Bone marrow (tissue), 2 donors: ENCODE measurements at places on chromosomes 16 and 17.

DNA sequence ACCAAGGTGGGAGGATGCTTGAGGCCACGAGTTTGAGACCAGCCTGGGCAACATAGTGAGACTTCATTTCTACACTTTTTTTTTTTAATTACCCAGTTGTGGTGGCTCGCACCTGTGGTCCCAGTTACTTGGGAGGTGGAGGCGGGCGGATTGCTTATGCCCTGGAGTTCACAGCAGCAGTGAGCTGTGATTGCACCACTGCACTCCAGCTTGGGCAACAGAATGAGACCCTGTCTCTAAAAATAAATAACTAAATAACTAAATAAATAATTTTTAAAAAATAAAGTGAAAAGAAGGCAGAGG, 9.3 kb downstream of the DNAI2 start:
- DNase-seq = no peak

DNA sequence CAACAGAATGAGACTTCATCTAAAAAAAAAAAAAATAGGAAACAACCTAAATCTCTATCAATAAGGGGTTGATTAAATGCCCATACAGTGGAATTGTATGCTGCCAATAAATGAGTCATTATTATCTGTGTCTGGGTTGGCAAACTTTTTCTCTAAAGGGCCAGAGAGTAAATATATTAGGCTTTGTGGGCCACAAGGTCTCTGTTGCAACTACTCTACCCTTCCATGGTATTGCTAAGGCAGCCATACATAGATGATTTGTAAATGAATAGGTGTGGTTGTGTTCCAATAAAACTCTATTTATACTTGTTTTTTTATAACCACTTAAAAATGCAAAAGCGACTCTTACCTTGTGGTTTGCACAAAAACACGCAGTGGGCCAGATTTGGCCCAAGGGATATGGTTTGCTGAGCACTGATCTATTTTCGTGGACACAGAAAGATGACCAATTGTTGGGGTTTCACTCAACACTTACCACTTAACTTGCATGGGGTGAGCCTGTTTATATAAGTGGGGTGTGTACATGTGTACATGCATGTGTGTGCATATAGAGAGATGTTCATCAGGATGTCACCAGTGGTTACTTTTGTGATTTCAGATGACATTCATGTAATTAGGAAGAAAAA, 12.4 kb upstream of the IL4R start:
- DNase-seq = no peak

DNA sequence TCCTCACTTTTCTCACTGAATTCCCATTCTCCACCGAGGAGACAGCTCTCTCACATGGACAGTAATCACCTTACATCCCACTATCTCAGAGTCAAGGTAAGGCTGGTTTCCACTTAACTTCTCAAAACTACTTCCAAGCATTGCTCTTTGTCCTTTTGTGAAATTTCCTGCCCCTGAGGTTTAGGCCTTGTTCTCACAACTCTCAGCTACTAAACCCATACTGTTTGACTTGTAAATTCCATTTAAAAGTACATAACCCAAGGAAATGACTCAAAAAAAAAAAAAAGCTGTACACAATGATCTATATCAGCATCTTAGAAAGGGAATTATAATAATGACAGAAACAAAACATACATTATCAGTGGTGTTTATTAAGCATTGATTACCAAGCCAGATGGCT, 8.8 kb downstream of the CDC27 start:
- DNase-seq = no peak

- DNase-seq = no peak
Observed at GRCh38 chr17:66637491-66637890, 197.4 kb upstream of the CACNG5 start.

DNA sequence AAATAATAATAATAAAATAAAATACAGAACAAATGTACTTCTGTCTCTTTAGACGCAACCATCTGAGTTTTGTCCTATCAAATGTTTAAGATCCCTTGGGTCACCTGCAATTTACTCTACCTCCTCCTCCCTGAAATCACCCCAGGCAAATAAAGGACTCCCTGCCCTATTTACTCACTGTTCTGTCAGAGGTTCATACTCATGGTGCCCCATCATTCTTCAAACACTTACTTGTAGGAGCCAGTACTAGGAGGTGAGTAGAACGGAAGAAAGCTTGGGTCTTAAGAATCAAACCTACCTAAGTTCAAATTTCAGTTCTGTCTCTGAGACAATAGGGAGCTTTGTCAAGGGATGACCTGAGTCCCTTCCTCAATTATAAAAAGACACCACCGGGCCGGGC, 3.8 kb downstream of the TBC1D10B start:
- no peak for DNase-seq

DNA sequence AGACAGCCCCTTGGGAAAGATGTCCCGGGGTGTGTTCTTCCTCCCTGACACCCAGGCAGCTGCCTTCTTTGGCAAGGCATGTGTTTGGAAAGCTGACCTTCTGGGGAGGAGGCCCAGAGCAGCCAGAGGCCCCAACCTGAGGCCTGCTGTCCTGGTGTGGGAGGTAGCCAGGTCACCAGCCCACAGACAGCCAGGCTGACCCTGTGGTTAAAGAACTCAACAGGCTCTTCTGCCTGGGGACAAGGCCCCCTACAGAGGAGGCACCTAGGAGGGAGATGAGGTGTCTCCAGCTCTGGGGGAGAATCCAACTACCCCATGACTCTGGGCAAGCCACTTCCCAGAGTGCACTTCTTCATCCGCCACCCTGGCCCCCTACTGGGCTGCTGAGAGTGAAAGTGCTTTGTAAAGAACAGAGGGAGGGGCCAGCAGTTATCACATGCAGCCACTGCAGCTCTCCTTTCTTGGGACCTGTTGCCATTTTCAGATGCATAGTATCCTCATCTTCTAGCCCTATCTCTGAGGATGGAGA, 13.1 kb upstream of the SREBF1 start:
- no peak for DNase-seq

DNA sequence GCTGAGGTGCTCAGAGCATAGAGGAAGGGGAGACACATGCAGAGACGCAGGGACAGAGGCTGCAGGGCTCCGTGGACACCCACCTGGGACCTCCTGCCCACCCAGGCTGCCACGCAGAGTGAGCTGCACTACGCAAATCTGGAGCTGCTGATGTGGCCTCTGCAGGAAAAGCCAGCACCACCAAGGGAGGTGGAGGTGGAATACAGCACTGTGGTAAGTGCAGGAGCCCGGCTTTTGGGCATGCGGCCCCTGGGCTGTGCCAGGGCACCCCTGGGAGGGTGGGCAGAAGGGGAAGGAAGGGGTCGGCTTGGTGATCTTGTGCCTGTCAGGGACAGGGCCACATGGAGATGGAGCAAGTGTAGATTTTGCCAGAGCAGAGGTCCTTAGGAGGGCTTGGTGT, 15.2 kb downstream of the CD300A start:
- DNase-seq = no peak

GRCh38 chr17:57874434-57875289, 24.8 kb upstream of the MRPS23 start:
- no peak for DNase-seq

DNA sequence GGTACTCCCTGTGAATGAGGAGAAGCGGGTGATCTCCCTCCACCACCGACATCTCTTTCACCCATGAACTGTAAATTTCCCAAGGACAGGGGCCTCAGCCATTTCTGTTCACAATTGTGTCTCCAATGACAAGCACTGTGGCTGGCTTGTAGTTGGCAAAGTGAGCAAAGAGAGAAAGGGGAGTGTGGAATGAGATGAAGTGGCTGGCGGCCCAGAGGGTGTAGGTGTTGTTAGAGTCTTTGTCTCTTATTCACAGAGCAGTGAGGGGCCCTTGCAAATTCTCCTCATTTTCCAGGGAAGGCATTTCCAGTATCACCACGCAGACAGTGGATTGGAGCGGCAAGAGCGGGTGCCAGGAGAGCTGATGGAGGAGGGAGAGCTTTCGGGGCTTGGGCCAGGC, 411.7 kb upstream of the EEF2KMT start:
- no peak for DNase-seq

DNA sequence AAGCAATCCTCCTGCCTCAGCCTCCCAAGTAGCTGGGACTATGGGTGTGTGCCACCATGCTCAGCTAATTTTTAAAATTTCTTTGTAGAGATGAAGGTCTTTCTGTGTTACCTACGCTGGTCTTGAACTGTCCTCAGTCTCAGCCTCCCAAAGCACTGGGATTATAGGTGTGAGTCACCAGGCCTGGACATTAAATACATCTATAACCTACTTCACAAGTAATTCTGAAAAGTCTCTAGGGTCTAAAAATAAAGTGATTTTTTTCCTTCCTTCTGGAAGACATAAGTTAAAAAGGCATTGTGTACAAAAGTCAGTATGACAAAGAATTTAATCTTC, 118.3 kb downstream of the PARN start:
- no peak for DNase-seq

DNA sequence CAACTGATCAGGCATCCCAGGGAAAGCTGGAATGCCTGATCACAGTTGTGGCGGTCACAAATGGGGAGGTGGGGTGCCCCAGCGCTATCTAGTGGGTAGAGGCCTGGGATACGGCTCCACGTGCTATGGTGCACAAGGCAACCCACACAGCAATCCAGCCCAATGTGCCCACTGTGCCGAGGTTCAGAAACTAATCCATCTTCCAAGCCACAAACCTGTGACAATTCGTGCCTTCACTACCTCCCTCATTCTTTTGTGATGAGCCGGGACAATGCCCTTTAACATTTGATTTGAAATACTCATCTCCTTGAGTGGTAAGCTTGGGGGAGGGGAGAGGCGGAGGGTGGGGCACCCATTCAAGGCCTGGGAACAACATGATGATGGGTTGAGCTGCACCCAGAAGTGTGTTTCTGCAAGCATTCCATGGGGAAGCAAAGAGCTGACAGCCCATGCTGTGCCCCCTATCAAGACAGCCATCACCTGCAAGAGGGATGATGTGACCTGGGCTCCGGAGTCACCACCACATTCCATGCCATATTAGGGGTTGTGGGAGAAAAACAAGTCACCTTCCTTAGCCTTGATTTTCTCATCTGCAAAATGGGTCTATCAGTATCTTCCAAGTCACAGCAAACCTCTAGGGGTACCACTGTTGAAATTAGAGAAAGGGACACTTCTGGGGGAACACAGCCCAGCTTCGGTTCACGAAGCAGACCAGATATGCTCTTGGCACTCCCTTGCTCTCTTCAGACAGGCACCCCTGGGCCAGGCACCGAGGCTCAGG, 3.7 kb downstream of the ELOB start:
- DNase-seq = no peak

DNA sequence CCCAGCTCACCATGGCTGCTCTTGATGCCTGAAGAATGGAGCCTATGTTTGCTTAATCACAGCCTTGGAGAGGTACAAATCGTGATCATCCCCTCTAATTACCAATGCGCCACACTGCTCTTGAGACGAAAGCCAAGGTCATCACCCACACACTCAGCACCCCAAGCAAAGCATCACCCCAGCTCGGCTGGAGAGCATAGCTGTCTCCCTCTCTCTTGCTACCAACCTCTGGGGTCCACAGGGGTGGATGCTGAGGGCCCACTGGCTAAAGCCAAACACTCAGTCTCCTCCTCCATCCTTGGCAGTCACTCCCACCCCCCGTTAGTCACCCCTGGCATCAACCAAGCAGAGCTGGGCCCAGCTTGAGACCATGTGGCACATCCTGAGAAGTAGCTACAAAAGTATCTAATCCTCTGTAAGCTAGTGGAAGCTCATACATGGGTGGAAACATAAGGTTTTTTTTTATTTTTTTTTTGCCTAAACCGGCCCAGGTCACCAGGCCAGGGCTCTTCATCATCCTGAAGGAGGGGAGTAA, 44.8 kb downstream of the PIMREG start:
- DNase-seq = no peak

- no peak for DNase-seq
Observed at GRCh38 chr17:77419547-77420094, 278.9 kb downstream of the SEC14L1 start.

- DNase-seq = no peak
Observed at GRCh38 chr17:18877104-18877645, 19.2 kb downstream of the PRPSAP2 start.

- no peak for DNase-seq
Observed at GRCh38 chr16:62638324-62638911, 602.2 kb upstream of the CDH8 start.

- no peak for DNase-seq
Observed at GRCh38 chr17:2403044-2403443, 2.2 kb upstream of the MNT start.

- DNase-seq = no peak
Observed at GRCh38 chr17:36474571-36474970, 11.9 kb upstream of the ZNHIT3 start.

- DNase-seq = no peak
Observed at GRCh38 chr17:1755252-1755826, 6.5 kb upstream of the SERPINF1 start.

- DNase-seq = no peak
Observed at GRCh38 chr16:86165479-86165878, 266.5 kb downstream of the IRF8 start.

DNA sequence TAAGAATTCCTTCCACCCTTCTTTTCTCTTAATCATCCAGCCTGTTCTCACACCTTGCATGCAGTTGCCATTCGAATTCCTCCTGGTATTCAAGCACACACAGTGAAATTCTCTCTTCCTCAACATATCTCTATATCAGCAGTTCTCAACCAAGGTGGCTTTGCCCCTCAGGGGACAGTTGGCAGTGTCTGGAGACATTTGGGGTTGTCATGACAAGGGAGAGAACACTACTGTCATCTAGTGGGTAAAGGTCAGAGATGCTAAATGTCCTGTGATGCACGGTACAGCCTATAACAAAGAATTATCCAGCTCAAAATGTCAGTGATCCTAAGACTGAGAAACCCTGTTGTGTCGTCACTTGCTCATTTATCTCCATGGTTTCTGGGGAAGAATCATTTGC, 94.8 kb upstream of the CPHXL start:
- DNase-seq = no peak

GRCh38 chr17:53548252-53548651, 274.5 kb upstream of the KIF2B start:
- DNase-seq = no peak

DNA sequence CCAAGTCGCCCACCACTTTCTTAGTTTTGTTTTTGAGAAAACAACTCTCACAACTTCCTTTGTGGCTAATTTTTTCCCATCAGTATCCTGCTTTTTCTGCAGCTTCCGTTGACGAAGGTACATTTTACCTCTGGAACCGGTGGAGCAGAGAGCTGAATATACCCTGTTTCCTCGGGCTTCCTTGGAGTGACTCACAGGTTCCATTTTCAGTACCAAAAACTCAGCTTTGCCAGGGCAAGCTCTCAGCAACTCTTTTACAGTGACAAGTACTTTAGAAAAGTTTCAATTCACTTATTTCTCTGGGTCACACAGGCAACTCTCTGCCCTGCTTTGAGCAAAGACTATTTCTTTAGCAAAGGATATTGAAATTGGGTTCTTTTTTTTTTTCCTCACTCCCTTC, 318.9 kb downstream of the SNX29 start:
- DNase-seq = no peak
